Right atrium auricular region (tissue), 2 donors: ENCODE measurements at places on chromosomes 3 and 15. TPM values are rescaled to one million over a fixed set of nuclear protein-coding genes. Genes with fewer than 3 reads are reported as not detected.

DNA sequence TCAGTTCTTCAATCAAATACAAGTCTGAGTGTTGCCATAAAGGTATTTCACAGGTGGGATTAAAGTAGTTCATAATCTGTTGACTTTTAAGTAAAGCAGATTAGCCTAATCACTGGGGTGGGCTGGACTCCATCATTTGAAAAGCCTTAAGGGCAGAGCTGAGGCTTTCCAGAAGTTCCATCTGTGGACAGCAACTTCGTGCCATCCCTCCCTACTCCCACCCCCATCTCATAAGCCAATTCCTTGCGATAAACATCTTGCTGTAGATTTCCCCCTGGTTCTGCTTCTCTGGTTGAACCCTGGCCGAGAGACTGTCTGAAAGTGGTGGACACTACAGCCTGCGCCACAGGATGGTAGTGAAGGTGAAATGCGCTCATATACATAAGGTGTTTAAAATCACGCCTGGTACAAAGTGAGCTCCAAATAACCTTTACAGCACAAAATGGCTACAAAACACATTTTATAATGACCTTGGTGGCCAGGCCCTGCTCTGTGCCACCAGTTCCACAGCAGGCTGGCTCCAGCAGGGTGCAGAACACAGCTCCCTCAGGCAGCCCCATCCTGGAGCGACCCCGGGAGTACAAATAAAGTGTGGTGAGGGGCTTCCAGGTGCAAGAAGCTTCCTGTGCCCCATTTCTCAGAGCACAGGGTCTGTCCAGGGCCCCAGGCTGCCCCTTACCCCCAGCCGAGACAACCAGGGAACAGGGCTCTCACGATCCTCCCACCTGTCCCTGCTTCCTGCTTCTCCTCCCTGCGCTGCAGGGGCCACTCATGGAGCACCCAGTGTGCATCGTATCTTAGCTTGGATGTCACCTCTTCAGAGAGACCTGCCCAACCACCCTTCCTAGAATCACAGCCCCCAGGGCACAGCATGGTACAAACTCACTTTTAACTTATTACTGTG, 25.8 kb upstream of the GATA2 start:
- no peaks in the 10 kb centered on the region for H3K36me3 ChIP-seq
- no peak overlapping the region for H3K4me3 ChIP-seq

- no peak for DNase-seq
- no peak overlapping the region for H3K4me3 ChIP-seq
- no peak overlapping the region for H3K27ac ChIP-seq
- no peaks in the 10 kb centered on the region for H3K36me3 ChIP-seq
- peaks cover 4% of the 10 kb centered on the region for H3K4me1 ChIP-seq
These were observed 397.4 kb upstream of the TPM1 start for GRCh38 chr15:62644889-62645742.

The GASK1A gene
- 1.5 TPM for total RNA-seq

DNA sequence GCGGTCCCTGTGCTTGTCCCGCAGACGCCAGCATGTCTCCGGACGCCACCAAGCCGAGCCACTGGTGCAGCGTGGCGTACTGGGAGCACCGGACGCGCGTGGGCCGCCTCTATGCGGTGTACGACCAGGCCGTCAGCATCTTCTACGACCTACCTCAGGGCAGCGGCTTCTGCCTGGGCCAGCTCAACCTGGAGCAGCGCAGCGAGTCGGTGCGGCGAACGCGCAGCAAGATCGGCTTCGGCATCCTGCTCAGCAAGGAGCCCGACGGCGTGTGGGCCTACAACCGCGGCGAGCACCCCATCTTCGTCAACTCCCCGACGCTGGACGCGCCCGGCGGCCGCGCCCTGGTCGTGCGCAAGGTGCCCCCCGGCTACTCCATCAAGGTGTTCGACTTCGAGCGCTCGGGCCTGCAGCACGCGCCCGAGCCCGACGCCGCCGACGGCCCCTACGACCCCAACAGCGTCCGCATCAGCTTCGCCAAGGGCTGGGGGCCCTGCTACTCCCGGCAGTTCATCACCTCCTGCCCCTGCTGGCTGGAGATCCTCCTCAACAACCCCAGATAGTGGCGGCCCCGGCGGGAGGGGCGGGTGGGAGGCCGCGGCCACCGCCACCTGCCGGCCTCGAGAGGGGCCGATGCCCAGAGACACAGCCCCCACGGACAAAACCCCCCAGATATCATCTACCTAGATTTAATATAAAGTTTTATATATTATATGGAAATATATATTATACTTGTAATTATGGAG, 79.1 kb downstream of the SMAD6 start:
- H3K4me1 ChIP-seq = no peaks in the 10 kb centered on the region
- DNase-seq = no peak
- H3K36me3 ChIP-seq = peaks cover 11% of the 10 kb centered on the region
- no peak overlapping the region for H3K27ac ChIP-seq
- no peaks in the 10 kb centered on the region for H3K27me3 ChIP-seq

GRCh38 chr15:37791693-37792092, 142.7 kb upstream of the TMCO5A start:
- no peaks in the 10 kb centered on the region for H3K4me1 ChIP-seq
- H3K27me3 ChIP-seq = no peaks in the 10 kb centered on the region
- DNase-seq = no peak
- H3K27ac ChIP-seq = no peak overlapping the region

The NRG4 gene
- 1.1 TPM for total RNA-seq

DNA sequence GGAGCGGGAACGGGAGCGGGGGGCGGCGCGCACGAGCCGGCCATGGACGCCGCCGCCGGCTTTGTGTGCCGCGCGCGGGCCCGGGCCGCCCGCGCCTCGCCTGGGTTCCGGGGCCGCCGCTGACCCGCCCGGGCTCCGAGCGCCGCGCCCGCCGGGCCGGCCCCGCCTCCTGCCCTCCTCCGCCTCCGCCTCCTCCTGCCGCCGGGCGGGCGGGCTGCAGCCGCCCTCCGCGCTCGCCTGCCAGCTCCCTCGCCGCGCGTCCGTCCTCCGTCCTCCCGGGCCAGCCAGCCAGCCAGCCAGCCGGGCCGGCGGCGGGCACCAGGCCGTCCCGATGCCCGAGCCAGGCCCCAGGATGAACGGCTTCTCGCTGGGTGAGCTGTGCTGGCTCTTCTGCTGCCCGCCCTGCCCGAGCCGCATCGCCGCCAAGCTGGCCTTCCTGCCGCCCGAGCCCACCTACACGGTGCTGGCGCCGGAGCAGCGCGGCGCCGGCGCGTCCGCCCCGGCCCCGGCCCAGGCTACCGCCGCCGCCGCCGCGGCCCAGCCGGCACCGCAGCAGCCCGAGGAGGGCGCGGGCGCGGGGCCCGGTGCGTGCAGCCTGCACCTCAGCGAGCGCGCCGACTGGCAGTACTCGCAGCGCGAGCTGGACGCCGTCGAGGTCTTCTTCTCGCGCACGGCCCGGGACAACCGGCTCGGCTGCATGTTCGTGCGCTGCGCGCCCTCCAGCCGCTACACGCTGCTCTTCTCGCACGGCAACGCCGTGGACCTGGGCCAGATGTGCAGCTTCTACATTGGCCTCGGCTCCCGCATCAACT, at the start of gene ABHD17C:
ABHD17C (plus strand) TSS at position 212 of the 812 bp plus-strand sequence; CDS start at position 332, 120 bp downstream.
- H3K36me3 ChIP-seq = no peaks in the 10 kb centered on the region
- no peaks in the 10 kb centered on the region for H3K4me1 ChIP-seq
- DNase-seq = no peak
- H3K27ac ChIP-seq = peak within 1 kb of the TSS; percentile 77

The SIDT1 gene
- 0.15 TPM for total RNA-seq

- no peak overlapping the region for H3K4me3 ChIP-seq
- H3K27me3 ChIP-seq = no peaks in the 10 kb centered on the region
- no peak overlapping the region for H3K27ac ChIP-seq
- H3K4me1 ChIP-seq = peaks cover 17% of the 10 kb centered on the region
These were observed 44.4 kb downstream of the ITGA11 start for GRCh38 chr15:68387381-68388143.

The LRTM1 gene
- total RNA-seq = not detected

- no peak for DNase-seq
- no peaks in the 10 kb centered on the region for H3K4me1 ChIP-seq
- H3K36me3 ChIP-seq = peaks cover 8% of the 10 kb centered on the region
- H3K27me3 ChIP-seq = no peaks in the 10 kb centered on the region
- H3K27ac ChIP-seq = no peak overlapping the region
These were observed 9.7 kb downstream of the ITIH4 start for GRCh38 chr3:52820736-52821135.

DNA sequence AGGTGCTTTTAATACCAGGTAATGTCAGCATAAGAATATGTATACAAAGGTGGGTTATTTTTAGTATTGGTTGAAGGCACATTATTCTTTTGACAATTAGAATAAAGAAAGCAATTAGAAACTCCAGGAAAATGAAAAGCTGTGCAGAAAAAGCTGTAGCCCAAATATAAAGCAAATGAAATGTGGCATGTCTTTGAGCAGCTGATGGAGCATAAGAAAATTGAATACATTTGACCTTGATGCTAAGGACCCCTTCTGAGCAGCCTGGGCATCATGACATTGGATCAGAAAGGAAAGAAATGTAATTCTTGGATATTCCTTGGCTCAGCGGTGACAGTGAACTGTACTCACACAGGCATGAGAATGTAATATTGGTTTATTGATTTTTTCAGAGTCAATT, 8.0 kb upstream of the ISLR start:
- DNase-seq = no peak
- H3K27ac ChIP-seq = no peak overlapping the region
- H3K27me3 ChIP-seq = no peaks in the 10 kb centered on the region
- peaks cover 23% of the 10 kb centered on the region for H3K4me1 ChIP-seq
- no peaks in the 10 kb centered on the region for H3K36me3 ChIP-seq

- no peaks in the 10 kb centered on the region for H3K4me1 ChIP-seq
- no peak overlapping the region for H3K4me3 ChIP-seq
- no peaks in the 10 kb centered on the region for H3K27me3 ChIP-seq
These were observed 122.4 kb downstream of the RAP2B start for GRCh38 chr3:153284282-153284938.

DNA sequence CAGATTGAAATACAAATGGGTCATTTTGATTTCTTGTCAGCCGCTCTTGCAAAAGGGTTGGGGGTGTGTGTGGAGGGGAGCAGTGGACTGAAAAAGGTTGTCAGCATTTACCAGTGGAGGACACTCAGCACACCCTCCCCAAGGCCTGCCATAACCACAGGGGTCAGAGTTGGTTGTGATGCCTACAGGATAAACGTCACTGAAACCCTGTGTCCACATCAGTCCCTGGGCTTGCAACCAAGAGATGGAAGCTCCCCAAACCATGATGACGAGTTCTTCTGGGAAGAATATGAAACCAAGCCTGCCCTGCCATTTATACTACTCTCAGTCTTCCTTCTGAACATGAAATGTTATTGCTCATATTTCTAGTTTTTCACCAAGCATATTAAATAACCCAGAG, 54.0 kb upstream of the UMPS start:
- no peak overlapping the region for H3K4me3 ChIP-seq
- H3K4me1 ChIP-seq = no peaks in the 10 kb centered on the region
- DNase-seq = no peak
- H3K27ac ChIP-seq = no peak overlapping the region
- peaks cover 58% of the 10 kb centered on the region for H3K36me3 ChIP-seq

- peak; percentile 44 for DNase-seq
- no peak overlapping the region for H3K27ac ChIP-seq
- H3K4me1 ChIP-seq = no peaks in the 10 kb centered on the region
- H3K27me3 ChIP-seq = no peaks in the 10 kb centered on the region
- no peak overlapping the region for H3K4me3 ChIP-seq
These were observed 100.5 kb downstream of the ABHD5 start for GRCh38 chr3:43791246-43791645.

DNA sequence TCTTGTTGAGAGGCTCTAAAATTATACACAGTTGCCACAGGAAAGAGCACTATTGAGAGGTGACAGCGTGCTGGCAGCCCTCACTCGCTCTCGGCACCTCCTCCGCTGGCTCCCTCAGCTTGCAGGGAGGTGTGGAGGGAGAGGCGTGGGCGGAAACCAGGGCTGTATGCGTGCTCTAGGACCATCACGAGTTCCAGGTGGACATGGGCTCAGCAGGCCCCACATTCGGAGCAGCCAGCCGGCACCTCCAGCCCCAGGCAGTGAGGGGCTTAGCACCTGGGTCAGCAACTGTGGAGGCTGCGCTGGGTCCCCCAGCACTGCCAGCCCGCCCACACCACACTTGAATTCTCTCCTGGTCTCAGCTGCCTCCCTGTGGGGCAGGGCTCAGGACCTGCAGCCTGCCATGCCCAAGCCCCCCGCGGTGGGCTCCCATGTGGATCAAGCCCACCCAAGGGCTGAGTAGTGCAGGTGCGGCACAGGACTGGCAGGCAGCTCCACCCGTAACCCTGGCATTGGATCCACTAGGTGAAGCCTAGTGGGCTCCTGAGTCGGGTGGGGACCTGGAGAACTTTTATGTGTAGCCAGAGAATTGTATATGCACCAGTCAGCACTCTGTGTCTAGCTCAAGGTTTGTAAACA, 460.6 kb upstream of the ALCAM start:
- H3K27me3 ChIP-seq = no peaks in the 10 kb centered on the region
- no peak for DNase-seq
- H3K27ac ChIP-seq = no peak overlapping the region
- H3K4me3 ChIP-seq = no peak overlapping the region
- H3K36me3 ChIP-seq = no peaks in the 10 kb centered on the region
- no peaks in the 10 kb centered on the region for H3K4me1 ChIP-seq

The MCTP2 gene
- total RNA-seq = 2.0 TPM

DNA sequence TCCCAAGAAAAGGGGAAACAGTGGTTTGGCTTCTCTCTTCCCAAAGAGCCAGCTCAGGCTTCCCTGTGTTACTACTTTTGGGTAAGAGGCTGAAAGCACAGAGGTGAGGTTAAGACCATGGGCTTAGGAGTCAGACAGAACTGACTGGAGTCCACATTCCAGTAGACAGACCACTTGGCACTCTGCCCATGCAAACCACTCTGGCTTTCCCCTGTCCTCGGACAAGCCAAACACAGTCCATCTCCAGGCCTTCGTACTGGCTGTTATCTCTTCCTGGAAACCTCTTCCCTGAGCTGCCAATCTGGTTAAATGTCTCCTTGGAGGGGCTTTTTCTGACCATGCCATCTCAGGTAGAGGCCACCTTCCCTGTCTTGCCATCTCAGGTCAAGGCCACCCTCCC, 53.1 kb upstream of the FAM3D start:
- no peaks in the 10 kb centered on the region for H3K36me3 ChIP-seq
- H3K4me3 ChIP-seq = no peak overlapping the region
- H3K27me3 ChIP-seq = no peaks in the 10 kb centered on the region
- no peak overlapping the region for H3K27ac ChIP-seq

The IL20RB gene
- not detected for total RNA-seq

- no peaks in the 10 kb centered on the region for H3K27me3 ChIP-seq
- no peaks in the 10 kb centered on the region for H3K36me3 ChIP-seq
- no peaks in the 10 kb centered on the region for H3K4me1 ChIP-seq
- no peak overlapping the region for H3K27ac ChIP-seq
These were observed 13.2 kb downstream of the CCR5 start for GRCh38 chr3:46383951-46384330.

DNA sequence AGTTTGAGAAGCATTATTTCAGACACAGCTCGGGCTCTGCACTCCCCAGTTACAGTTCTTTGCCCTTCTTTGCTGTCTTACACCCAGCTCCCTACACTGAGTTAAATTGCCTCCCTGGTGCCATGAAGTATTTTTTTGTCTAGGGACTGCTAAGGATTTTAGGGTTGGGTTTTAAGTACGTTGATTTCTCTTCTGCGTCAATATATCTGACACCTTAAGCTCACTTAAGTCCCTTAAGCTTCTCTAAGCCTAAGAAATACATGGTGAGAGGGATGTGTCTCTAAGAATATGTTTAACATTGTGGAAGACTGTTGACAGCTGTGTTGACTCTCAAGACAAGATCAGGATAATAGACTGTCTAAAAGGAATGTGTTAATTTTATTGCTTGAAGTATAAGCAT, 400.5 kb downstream of the PTPRG start:
- no peak for DNase-seq
- H3K27ac ChIP-seq = no peak overlapping the region
- no peaks in the 10 kb centered on the region for H3K36me3 ChIP-seq
- no peaks in the 10 kb centered on the region for H3K27me3 ChIP-seq
- H3K4me1 ChIP-seq = no peaks in the 10 kb centered on the region
